Hematopoietic multipotent progenitor cell treated with erythropoietin and hydrocortisone succinate and interleukin-3 and kit ligand, for 4 days (in vitro differentiated cells): ENCODE measurements at places on chromosomes 6 and 20.

- DNase-seq: no peak
Observed at GRCh38 chr6:25511376-25511775, 140.6 kb upstream of the SCGN start.

DNA sequence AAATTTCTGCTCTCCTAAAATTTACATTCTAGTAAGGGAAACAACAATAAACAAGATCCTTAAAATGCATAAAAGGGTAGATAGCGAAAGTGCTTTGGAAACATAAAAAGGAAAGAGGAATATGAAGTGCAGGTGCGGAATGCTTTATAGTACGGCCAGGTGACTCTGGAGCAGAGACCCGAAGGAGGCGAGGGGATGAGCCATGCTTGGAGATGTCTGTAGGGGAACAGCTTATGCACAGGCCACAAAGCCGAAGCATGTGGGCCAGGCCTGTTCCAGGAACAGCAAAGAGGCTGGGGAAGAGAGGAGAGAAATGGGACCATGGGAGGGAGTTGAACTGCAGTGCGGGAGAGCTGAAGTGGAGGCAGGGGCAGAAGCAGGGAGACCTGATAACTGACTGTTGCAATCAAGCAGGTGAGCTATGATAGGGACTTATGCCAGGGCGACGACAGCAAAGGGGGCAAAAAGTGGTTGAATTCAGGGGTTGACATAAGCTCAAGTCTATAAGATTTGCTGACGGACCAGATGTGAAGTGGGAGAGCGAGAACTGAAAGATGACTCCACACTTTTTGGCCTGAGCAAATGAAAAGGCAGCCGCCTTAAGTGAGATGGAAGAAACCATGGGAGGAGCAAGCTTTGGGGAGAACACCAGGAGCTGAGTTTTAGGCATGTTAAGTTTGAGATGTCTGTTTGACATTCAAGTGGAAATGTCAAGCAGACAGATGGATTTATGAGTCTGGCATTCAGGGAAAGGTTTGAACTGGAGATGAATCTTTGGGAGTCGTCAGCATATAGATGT is 83.1 kb downstream of the CNBD2 start:
- DNase-seq: peak; percentile 31

- no peak for DNase-seq
Observed at GRCh38 chr6:33628401-33628964, 7.4 kb downstream of the ITPR3 start.

DNA sequence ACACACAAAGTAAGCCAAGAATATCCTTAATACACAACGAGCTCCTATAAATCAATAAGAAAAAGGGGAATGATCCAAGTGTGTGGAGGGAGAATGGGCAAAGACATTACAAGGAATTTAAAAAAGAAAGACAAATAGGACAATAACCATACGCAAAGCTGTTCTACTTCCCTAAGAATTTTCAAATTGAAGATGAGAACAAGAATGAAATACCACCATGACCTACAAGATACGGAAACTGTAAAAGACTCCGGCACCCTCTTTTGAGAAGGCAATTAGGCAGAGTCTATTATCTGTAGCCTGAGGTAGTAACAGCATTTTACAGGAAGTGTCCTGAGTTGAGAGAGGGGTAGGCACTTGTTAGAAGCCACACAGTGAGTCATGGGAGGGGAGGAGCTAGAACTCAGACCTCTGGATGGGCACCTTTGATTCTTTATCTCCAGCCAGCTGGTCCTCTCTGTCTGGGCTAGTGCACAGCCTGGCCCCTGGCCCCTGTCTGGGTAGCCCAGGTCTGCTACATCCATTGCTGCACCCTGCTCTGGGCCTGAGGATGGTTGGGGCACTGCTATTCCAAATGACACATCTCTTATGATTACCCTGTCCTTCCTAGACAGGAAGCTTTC is 15.3 kb downstream of the RSPO4 start:
- DNase-seq: peak; percentile 46

GRCh38 chr6:25175681-25176080 is 103.5 kb upstream of the CARMIL1 start:
- DNase-seq: peak; percentile 68

DNA sequence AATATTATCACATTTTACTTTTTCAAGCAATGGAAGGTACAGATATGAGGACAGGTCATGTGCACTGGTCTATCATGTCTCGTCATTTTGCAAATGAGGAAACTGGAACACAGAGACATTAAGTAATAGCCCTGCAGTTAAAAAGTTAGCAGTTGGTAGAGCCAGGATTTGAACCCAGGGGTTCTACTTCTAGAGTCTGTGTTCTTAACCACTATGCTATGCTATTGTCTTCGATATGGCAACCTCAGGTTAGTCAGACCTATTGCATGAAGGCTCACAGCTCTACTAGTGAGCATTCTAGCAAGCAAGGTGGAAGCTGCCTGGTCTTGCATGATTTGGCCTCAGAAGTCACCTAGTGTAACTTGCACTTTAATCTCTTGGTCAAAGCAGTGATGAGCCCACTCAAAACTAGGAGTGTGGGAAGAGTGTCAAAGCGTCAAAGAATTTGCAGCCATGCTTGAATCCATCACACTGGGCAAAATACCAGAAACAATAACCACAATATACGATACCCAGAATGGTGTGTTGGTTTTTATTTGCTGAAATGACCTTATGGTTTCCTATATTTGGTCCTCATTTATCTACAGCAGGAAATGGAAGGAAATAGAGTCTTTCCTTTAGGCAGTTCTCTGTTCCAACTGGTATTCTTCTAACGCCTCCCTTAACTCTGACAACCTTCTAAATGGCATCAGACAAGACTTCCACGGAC is 20.4 kb upstream of the BMP2 start:
- DNase-seq: no peak

- peak; percentile 5 for DNase-seq
Observed at GRCh38 chr6:9250852-9251251, 815.5 kb upstream of the SLC35B3 start.

- DNase-seq: no peak
Observed at GRCh38 chr6:17156966-17157365, 55.1 kb downstream of the STMND1 start.

DNA sequence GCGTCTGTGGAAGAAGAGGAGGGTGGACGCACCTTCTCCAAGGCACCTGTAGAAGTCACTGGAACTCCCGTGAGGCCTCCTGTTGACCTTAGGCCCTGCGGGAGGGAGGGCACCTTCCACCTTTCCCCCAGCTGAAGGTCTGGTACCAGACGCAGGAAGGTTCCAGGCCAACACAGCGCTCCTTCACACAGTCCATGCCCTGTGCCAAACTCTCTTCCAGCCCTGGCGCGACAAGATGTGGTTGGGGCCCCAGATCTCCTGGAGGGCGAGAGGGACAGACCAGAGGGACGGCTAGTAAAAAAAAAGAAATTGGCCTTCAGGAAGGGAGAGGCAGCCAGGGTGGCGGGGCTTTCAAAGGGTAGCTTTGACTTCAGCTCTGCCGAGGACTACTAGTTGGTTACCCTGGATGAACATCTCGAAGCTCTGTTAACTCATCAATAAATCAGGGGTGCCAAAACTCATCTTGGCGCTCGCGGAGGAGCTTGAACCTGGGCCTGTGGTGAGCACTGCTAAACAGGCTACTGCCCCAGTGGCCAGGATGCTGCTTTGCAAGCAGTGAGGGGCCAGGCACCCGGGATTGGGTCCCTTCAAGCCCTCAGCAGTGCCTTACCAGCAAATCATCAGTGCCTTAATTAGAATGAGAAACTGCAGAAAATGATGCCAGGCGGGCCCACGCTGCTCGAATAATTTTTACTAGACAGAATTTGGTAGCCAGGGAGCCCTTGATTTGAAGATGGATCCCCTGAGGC is 14.9 kb downstream of the AARS2 start:
- DNase-seq: peak; percentile 26

GRCh38 chr6:33761922-33762629 is 15.4 kb upstream of the IP6K3 start:
- DNase-seq: peak; percentile 79

- no peak for DNase-seq
Observed at GRCh38 chr6:42025066-42025844, 25.1 kb upstream of the TAF8 start.

DNA sequence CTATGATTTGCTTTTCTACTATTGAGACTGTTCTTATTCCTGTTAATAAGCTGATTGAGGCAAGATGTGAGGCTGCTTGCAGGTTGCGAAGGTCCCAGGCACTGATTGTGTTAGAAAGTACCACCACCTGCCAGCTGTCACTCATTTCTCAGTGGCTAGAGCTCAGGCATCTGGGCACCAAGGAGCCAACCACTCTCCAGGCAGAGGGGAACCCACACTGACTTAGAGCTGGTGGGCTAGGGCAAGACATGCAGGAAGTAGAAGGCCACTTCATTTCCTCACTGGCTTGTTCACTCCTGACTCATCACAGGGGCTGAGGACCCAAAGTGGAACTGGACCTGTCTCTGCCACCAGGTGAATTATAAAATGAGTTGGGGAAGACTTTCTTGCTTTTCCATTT is 7.8 kb upstream of the DLL1 start:
- peak; percentile 13 for DNase-seq

DNA sequence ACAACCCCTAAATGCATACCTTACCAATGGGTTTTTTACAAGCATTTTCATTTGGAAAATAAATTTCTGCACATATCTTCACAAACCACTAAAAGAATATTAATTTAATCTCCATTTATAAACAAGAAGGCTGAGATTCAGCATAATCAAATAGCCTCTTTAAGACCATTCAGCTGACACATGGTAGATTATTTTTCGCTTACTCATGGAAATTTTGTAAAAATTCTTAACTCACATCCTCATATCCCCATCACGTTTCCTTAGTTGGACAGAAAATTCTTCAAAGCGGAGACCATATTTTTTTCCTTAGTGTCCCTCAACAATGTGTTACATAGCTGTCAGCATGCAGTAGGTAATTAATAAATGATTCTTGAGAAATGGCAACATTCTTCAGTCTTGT is 439.6 kb upstream of the PTCHD4 start:
- no peak for DNase-seq

DNA sequence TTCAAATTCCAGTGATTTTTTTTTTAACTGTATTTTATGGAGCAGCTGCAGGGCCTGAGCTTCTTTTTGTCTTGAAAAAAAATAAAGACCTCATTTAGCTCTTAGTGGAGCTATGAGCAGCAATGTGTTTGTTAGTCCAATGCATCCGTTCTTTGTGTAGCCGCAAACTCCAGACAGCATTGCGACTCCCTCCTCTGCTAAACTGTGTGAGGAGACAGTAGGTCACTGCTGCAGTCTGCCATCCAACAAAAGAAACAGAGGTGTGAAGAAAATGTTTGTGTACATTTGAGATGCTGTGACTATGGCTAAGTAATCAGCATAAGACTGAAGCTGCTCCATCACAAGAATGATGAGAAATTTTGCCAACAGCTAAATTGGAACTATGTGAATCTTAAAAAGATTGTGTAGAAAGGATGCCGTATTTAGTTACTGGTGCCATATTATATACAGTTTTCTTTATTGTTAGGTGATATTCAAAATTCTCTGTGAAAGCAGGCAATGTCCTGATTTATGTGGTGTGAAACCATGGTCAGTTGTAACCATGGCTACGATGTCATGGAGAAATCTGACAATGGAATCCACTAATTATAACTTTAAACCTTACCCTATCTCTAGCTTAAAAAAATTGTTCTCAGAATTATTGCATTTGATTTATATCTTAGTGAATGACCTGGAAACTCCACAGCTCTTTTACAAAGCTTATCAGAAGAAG is 428.8 kb upstream of the EPHA7 start:
- no peak for DNase-seq

DNA sequence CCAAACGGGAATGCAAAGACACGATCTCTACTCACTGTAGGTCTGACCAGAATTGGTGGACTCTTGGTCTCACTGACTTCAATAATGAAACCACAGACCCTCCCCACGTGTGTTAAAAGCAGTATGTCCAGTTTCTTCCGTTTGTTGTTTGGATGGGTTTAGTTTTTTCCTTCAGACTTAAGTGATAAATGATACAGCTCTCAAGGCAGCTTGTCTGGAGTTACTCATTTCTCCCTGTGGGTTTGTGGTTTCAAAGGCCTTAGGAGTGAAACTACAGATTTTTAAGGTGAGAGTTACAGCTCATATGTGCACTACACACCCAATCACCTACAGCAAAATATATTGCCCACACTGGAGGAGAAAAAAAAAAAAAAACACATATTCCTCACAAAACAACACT is 86.7 kb upstream of the STMND1 start:
- DNase-seq: peak; percentile 15

DNA sequence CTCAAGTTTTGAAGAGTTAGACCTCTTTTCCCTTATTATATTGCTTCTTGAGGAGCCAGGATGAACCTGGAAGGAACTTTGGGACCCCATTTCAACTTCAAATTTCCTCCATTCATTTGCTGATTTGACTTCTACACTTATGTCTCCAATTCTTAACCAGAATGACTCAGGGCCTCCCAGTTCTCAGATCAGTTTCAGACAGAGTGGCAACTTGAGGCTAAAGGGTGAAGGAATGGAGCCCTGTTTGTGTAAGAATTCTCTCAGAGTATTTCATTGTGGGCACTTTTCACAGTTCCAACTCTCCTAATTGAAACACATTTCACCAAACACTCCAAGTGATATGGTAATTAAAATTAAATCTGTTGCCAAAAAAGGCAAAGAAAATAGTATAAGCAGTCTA is 109.0 kb upstream of the FLRT3 start:
- no peak for DNase-seq

GRCh38 chr20:52972190-52972937 is at the start of gene TSHZ2:
Gene TSHZ2 (plus strand): TSS chr20:52972358. CDS start chr20:52973294, 936 bp downstream.
- DNase-seq: no peak

GRCh38 chr6:167680605-167681149 is 146.0 kb upstream of the AFDN start:
- no peak for DNase-seq

DNA sequence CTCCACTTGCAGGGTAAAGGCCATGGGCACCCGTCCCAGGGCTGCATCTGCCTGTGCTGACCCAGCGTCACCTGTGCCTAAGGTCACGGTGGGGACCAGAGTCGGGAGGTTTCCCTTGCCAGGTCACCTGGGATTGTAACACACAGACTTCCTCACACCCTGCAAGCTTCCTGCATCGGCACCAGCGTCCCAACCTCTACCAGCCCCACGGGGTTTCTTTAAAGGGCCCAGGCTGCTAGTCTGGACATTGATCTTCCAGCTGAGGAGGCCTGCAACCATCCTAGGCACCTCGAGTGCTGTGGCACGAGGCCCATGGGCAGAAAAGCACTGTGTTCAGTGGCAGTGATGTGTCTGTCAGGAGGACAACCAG is 12.6 kb downstream of the ACSS1 start:
- no peak for DNase-seq

DNA sequence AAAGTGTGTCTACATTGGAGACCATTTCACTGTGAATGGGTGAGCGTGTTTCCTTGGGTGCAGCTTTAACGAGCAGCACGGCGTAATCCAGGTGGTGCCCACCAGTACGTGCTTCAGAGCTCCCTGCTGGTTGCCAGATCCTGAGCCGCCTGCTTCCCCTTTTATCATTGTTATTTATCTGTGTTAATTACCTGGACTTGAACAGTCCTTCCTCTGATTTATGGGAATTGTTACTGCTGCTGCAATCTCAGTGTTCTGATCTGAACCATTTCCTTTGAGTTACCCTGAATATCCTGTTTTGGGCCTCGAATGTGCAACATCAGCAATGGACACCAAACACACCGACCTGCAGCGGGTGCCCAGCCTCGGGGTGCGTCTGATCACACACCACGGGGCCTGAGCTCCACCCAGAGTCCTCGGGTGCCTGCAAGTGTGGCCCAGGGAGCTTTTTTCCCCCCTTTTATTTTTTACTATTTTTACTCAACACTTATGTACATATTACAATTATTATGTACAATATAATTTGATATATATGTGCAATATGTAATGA is 81.3 kb downstream of the RPP40 start:
- DNase-seq: no peak

- no peak for DNase-seq
Observed at GRCh38 chr6:112202639-112203341, 51.6 kb downstream of the LAMA4 start.
